Kidney (tissue), 22 donors: ENCODE measurements at places on chromosomes 11 and 22.
A peak's percentile ranks its signal among the peaks of the same experiment; 100 is the strongest.

GRCh38 chr11:91817996-91818395, 406.6 kb upstream of the FAT3 start:
- no peak for DNase-seq

DNA sequence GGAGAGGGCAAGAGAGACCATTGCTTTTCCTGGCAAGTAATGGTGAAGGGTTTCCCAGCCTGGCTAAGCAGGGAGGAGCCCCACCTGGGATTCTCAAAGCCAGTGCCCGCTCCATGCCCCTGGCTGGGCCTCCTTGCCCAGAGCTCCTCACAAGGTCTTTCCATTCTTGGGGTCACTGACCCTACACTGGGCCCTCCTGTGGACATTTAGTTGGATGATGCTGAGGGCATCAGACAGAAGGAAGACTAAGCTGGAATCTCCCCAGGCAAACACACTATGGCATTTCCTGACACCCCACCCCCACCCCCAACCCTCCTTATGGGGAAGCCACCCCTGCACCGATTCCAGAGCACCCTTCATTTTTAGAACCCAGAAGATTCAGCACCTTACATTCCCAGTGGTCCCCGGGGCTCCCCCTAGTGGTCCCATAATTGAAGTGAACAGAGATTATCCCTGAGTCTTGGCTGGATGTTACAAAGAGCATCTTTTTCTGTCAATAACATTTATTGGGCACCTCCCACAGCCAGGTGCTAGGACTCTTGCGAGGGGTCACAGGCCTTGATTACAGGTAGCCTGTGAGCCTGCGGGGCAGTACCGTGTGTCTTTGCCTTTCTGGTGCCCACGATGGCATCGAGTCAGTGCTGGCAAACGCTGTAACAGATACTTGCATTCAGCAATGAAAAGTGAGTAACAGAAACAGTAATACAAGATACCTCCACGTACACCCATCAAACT, 548.5 kb downstream of the BUD13 start:
- peak; percentile 75 for DNase-seq

DNA sequence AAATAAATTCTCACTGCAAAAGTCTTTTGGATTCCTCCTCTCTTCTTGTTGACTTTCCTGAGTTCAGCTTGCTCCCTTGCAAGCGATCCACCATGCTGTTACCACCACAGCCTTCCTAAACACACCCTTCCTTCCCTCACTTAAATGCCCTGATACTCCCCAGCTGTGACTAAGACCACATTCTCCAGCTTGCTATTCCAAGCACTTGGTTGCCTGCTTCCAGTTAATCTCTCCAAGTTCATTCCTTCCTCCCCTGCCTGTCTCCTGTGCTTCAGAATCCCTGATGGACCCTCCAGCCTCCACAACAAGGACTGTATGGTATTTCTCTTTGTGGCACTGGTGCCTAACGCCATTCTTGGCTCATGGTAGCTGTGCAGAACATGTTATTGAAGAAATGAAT, 603.9 kb upstream of the CADM1 start:
- no peak for DNase-seq

DNA sequence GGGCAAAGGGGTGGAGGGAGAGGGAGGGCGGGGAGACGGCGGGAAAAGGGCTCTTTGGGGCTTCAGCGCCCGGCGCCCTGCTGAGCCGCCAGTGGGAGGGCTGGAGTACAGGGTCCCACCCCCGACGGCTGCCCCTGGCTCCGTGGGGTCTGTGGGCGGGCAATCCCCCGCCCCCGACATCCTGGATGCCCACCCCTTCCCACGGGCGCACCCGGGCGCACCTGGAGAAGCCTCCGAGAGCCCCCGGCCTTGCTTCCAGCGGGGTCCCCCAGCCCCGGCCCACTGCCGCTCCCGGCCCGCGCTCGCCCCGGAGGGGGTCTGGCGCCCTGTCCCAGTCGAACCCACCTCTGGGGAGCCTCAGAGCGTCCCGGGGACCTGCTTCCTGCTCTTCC, 394 bp downstream of the CHRM4 start:
- DNase-seq: no peak

GRCh38 chr11:133058501-133058900, 473.8 kb downstream of the OPCML start:
- no peak for DNase-seq

GRCh38 chr22:31244943-31245451, 32.9 kb downstream of the LIMK2 start:
- no peak for DNase-seq
